Endothelial cell (in vitro differentiated cells): ENCODE measurements at places on chromosomes 13 and 19. TPM values are rescaled to one million over a fixed set of nuclear protein-coding genes. Genes with fewer than 3 reads are reported as not detected.
A peak's percentile ranks its signal among the peaks of the same experiment; 100 is the strongest.

- peak; percentile 46 for DNase-seq
These were observed 556 bp downstream of the TRIP10 start for GRCh38 chr19:6739883-6740588.

DNA sequence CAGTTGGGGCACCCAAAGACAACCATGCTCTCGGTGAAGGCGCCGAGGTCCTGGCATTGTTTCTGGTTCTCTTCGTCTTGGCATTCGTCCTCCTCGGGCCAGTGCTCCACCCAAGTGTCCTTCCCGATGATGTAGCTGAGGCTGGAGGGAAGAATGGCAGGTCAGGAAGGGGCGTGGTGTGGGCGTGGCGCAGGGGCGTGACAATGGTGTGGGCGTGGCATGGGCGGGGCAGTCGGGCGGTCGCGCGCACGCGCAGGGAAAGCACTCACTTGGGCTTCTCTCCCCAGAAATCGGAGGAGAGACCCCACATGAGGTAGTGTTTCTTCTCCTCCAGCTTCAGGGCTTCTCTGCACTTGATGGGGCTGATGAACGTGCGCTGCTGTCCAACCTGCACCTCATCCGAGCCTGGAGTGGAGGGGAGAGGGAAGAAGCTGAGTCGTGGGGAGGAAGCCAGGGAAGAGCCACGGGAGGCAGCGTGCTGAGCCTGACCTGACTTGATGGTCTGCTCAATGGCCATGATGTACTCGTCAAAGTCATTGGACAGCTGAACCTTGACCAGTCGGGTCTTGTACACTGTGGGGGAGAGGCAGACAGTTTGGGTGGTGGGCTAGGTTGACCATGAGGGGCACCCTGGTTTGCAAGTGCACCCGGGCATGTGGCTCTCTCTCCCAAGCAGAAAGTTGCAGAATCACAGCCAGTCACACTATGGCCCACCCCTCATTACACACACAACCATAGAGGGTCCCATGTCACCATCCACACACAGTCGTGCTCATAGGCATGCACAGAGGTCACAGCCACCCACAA lies 8.1 kb upstream of the TNFSF14 start:
- DNase-seq: no peak

GRCh38 chr13:43785650-43786471 lies 911 bp downstream of the ENOX1 start:
- DNase-seq: peak; percentile 67

DNA sequence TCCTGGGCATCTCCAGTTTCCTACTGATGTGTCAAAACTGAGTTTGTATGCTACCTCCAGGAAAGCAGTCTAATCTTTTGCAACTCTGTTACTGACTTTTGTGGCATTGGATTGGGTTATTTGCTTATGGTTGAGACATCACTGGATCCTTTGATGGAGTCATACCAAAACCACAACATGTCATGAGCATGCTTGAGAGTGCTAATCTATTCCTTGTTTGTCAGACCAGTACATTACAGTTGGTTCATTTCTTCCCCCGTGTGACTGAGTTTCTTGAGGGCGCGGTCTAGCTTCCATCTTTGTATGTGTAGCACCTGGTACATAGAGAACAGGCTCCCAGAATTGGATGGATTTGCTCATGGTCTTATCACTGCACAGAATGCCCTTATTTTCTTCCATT lies 43.2 kb downstream of the SUGT1 start:
- no peak for DNase-seq

PNMA8A gene
- total RNA-seq: 12.4 TPM

RNF225 gene
- not detected for total RNA-seq

IQCN gene
- total RNA-seq: 1.2 TPM

TSSK6 gene
- 2.7 TPM for total RNA-seq
